ENCODE measurements at places on chromosomes 6 and 20.
A peak's percentile ranks its signal among the peaks of the same experiment; 100 is the strongest.

DNA sequence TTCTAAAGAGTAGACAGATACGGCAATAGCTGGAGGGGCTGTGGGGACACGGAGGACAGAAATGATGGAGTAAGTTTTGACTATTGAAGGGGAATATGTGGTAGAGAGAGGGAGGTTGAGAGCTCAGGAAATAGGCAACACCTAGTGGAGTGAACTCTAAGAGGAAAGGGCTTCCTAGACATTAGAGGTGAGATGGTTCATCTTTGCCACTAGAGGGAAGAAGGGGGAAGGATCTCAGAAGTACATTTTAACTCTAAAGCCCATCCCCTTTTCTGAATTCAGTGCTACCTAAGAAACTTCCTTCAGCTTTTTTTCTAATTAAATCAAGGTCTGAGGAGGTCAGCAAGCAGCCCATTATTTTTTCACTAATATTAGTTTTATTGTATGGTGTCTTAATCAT is 689.4 kb upstream of the MAP3K7 start:
- DNase-seq: no peak

GRCh38 chr6:162090734-162091133 is 636.8 kb downstream of the PRKN start:
- no peak for DNase-seq

DNA sequence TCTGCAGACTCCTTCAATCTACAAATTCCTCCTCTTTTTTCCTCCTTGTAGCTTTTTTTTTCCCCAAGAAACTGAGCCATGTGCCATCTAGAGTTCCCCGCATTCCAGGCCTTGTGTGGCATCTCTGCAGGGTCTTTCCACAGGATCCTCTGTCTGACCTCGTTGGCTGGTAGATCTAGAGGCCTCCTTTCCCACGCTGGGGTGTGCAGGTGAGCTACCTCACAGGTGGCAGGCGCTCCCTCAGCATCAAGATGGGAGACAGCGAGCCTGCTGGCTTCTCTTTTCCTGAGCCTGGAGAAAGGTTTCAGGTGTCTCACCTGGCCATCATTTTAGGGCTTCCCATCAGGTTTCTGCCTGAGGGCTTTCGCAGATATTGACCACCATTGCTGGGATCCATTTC is 9.6 kb upstream of the NELFCD start:
- DNase-seq: no peak

- no peak for DNase-seq
Measured at GRCh38 chr20:32536851-32537656, 48.1 kb downstream of the NOL4L start.

DNA sequence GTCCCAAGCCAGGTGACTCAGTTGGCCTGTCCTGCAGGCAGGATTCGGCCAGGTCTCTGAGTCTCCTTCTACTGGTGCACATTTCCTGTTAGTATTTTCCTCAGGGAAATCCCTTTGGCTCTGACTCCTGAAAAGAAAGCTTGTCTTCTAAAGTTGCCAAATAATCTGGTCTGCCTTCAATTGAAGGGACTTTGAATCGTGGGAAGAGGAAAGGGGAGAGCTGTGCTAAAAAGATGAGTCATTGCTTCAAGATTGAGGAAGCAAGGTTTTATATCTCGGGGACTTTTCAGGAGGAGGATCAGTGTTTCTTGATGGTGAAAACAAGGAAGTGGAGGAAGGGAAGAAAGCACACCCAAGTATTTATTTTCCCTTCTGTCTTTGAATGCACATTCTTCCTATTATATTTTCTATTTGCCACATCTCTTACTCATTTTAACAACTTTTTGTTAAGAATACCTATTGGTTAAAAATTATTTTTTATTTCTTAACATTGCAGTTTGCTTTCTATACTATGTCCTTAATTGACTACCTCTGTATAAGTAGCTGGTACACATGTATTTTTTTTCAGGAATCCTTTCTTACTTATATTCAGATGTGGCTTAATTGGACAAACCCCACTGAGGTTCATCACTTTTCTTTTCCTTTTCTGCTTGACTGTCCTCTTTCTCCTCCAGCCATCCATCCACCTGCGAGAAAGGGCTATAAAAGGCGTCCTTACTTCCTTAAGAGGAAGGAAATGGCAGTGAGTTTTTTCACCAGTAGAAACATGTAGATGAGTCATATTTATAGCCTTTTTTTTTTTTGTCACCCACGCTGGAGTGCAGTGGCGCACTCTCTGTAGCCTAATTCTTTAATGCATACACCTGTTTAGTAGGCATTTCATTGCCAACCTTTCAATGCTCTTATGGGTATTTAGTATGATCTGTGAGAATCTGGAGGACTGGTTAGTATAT is 15.0 kb upstream of the IFNGR1 start:
- peak; percentile 68 for DNase-seq

- no peak for DNase-seq
Measured at GRCh38 chr6:79755967-79756366, 124.8 kb downstream of the SH3BGRL2 start.

GRCh38 chr20:62405108-62405980 is 1.7 kb downstream of the CABLES2 start:
- DNase-seq: no peak

- peak; percentile 48 for DNase-seq
Measured at GRCh38 chr20:14481863-14482262, 144.5 kb upstream of the FLRT3 start.

DNA sequence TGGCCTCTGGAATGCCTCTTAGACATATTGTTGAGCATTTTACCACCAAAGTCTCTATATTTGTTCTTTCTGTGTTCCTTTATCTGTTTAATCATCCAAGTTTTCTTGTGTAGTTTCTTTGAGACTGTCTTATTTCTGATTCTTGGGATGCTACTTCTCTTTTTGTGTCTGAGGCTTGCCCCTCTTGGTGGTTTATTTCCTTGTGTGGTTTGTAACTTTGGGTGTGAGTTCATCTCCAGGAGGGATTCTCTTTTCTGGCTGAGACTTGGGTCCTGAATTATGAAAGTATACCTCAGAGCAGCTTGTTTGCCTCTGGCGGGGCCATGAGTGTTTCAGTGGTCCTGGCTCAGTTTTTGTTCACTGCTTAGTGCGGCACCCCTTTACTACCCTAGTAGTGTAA is 33.9 kb downstream of the PPARD start:
- no peak for DNase-seq

- no peak for DNase-seq
Measured at GRCh38 chr6:45858691-45859090, 157.0 kb downstream of the CLIC5 start.

DNA sequence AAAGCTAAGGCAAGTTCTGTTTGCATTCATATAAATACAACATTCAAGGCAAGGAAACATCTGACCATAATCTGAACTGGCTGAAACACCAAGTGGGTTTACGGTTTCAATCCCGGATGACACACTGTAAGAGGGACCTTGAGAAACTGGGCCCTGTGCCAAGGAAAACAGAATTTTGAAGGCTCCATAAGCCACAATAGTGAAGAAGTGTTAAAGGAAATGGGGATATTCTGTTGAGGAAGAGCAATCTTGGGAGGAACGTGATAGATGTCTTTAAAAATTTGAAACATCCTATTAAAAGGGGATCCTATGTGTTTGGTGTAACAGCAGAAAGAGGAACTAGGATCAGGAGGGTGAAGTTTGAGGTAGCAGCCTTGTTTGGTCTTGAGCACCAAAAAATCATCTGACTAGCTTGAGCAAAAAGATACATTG is 82.4 kb upstream of the TAB2 start:
- DNase-seq: no peak

GRCh38 chr6:154732538-154733182 is 556 bp upstream of the SCAF8 start:
- no peak for DNase-seq

DNA sequence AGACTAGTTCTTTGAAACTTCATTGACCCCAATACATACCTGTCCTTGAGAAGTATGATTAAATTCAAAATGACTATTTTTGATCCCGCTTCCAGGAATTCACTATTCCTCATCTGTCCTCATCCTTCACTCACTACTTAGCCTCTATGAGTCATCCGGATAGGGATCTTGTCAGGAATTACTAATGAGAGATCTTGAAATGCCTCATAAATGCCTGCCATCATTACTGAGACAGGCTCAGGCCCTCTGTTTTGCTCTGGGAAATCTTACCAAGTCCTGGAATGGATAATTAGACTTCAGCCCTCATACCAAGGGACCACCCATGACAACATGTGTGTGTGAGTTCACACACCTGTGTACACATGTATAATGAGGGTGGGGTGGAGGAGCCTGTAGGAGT is 2.8 kb upstream of the CYP24A1 start:
- DNase-seq: no peak

GRCh38 chr6:163438940-163439335 is 24.4 kb downstream of the QKI start:
- DNase-seq: no peak

GRCh38 chr20:7938058-7938457 is 2.2 kb downstream of the HAO1 start:
- no peak for DNase-seq

DNA sequence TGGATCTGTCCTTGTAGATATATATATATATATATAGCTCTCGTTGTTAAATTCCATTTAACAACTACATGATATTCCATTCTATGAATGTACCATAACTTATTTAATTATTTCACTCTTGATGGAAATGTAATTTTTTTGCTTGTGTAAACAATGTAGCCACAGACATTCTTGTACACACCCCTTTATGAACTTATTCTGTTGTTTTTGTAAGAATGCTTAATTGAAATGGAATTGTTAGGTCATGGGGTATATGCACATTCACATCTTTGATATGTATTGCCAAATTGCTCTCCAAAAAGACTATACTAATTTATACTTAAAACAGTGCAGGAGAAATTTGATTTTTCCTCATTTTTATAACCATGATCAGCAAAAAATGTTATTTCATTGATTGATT is 67.2 kb downstream of the MAP3K4 start:
- DNase-seq: no peak

DNA sequence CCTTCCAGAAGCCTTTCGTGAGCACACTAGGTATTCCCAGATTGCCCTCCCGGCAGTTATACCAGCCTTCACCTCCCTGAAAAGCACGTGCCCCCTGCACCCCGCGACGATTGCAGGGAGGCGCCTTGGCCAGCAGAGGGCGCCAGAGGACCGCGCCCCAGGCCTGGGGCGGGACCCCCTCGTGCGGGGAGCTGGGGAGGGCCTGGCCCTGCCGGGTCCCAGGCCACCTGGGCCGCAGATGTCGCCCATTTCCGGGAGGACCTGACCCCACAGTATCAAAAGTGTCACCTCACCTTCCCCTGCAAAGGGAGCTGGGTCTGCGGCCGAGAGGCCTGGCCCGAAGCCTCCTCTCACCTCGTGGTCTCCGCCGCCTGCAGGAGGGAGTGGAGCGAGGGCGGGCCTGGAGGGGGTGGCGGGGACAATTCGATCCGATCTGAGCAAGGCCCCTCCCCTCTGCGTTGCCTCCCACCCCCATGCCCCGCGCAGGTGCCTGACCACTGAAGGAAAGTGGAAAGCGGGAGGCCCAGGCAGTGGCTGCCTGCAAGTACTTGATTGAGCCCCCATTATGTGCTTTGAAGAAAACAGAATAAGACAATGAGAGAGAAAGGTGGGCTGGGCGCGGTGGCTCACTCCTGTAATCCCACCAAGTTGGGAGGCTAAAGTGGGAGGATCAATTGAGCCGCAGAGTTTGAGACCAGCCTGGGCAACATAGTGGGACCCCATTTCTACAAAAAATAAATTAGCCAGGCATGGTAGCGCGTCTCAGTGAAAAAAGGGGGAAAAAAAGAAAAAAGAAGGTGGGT is 3.5 kb upstream of the SNAI1 start:
- DNase-seq: no peak

DNA sequence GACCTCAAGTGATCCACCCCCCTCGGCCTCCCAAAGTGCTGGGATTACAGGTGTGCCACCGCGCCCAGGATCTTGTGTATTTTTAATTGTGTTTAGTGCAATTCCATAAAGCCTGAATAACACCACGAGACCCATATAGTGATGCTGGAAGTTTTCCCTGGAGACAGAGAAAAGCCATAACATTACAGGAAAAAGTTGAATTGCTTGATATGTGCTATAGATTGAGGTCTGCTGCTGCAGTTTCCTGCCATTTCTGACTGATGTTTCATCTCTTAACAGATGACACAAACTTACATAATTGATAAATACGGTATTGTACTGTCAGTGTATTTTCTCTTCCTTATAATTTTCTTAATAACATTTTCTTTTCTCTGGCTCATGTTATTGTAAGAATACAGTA is 7.3 kb upstream of the UBD start:
- DNase-seq: no peak

GRCh38 chr6:125846292-125847024 is 55.7 kb downstream of the NCOA7 start:
- no peak for DNase-seq

- no peak for DNase-seq
Measured at GRCh38 chr6:6723921-6724538, 135.5 kb downstream of the LY86 start.

DNA sequence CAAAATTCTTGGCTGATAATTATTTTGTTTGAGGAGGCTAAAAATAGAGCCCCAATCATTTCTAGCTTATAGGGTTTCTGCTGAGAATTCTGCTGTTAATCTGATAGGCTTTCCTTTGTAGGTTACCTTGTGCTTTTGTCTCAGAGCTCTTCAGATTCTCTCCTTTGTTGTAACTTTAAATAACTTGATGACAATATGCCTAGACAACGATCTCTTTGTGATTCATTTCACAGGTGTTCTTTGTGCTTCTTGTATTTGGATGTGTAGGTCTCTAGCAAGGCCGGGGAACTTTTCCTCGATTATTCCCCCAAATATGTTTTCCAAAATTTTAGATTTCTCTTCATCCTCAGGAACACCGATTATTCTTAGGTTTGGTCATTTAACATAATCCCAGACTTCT is 376.5 kb upstream of the MAN1A1 start:
- DNase-seq: no peak

GRCh38 chr6:6412221-6412620 is 91.8 kb upstream of the F13A1 start:
- DNase-seq: no peak

GRCh38 chr6:16273256-16273655 is 34.9 kb downstream of the GMPR start:
- peak; percentile 11 for DNase-seq

- no peak for DNase-seq
Measured at GRCh38 chr6:89874438-89874837, 19.8 kb upstream of the GJA10 start.

GRCh38 chr6:7554533-7555275 is 13.2 kb downstream of the DSP start:
- no peak for DNase-seq

DNA sequence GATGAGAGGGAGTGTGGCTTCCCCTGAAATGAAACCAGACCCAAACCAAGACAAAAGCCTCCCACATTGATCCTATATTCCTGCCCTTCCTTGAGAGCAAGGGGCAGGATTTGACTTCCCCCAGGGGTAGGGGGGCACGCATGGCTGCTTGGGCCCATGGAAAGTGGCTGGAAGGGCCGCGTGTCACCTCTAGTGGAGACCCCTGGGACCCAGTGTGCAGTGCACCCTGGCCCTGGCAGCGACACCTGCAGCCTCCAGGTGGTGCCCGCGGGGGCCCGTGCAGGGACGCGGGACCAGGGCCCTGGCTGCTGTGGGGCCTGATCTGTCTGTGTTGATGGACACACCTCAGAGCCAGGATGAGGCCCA is 18.0 kb upstream of the SLCO4A1 start:
- no peak for DNase-seq

GRCh38 chr20:10939331-10939941 is 265.6 kb upstream of the JAG1 start:
- no peak for DNase-seq

GRCh38 chr6:15442467-15442866 is 196.6 kb downstream of the JARID2 start:
- DNase-seq: no peak

Data from AG04450 (cell line).